ENCODE measurements at places on chromosomes 12 and 14.

- DNase-seq = no peak
These were observed 66.3 kb upstream of the EEA1 start for GRCh38 chr12:92995258-92995903.

GRCh38 chr12:40310211-40310610, 85.4 kb downstream of the LRRK2 start:
- no peak for DNase-seq

DNA sequence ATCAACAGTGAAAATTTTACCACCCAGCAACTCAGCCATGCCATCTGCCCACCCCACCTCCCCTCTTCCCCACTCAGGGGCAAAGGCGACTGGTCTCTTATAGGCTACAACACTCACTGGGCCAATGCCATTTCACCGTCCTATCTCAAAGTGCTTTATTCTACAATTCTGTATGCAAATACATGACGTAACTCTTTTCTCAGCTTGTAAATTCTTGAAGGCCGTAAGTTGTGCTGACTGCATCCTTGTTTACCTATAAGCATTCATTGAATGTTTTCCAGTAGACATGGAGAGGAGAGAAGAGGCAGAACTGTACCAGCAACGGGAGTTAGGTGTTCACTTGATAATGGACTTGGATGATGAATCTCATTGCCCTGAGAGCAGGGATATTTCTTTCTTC, 15.6 kb downstream of the BCL2L14 start:
- no peak for DNase-seq

DNA sequence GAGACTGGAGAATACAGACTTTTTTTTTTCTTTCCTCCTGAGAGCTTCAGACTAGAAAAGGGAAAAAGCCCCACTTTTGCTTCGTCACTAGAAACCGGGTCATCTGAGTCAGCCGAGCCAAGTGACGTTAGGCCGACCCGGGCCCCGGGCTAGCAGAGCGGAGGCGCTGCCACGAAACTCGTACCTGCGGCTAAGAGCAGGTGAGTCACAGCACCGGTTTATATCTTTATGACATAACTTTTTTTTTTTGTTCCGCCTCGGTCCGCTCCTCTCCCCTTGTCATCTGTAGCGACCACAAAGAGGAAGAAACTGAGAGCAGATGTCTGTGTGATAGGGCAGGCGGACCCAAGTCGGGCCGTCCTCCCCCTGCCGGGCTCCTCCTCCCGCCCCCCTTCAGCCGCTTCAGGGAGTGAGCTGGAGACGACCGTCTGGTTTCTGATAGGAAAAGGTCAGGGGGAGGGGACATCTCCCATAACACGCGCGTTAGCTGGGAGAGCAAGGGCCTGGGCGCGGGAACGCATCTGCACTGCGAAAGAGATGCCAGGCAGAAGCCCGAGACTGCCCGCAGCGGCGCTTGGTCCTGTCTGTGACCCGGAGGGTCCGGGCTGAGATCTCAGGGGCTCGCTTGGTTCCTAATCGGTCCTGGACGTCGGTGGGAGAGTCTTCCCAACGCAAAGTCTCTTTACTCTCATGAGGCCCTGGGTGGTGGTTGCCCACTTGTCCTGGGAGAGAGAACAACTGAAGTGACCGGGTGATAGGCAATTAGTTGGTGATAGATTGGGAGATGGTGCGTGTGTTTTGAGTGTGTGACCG, 586 bp downstream of the TTC6 start:
- DNase-seq = no peak

GRCh38 chr14:104011824-104012517, 69.6 kb upstream of the RD3L start:
- no peak for DNase-seq

GRCh38 chr14:67464377-67464776, 24.1 kb downstream of the TMEM229B start:
- no peak for DNase-seq

GRCh38 chr12:98869886-98870503, 224.9 kb downstream of the APAF1 start:
- DNase-seq = no peak

DNA sequence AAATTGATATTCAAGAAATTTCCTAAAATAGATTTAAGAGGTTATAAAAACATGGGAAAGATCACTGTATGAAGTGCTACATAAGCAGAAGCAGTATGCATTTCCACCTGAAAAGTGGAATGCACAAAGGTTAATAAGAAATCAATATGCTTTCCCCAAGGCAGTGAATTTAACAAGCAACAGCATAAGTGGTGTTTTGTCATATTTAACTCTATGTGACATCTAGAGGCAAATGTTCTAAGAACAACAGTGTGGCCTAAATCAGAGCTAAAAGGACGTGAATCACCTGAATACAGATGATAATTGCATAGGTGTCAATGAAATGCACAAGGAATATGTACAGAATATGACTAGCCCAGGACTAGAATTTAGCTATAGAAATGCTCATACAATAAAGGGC, 49.5 kb downstream of the SLC2A13 start:
- DNase-seq = no peak

- no peak for DNase-seq
These were observed 216.4 kb downstream of the SLC25A21 start for GRCh38 chr14:36955967-36956366.

DNA sequence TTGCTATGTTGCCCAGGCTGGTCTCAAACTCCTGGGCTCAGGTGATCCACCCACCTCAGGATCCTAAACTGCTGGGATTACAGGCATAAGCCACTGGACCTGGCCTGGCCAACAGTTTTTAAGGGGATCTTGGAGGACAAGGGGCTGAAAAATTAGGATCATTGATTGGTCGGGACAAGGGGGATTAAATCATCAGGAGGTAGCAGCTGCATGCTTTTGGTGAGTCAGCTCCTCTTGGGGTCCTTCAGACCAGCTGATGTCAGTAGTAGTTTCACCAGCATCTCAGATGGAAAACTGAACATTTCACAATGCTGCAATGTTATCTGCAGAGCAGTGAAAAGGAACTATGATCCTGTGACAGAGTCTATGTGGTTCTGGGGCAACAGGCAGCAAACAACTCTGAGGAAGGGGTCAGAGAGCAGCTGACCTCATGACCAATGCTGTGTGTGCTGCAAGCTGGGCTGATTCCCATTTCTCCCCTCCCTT, 6.3 kb downstream of the LRRC74A start:
- no peak for DNase-seq

GRCh38 chr12:114732426-114733030, 48.6 kb upstream of the TBX3 start:
- DNase-seq = no peak

DNA sequence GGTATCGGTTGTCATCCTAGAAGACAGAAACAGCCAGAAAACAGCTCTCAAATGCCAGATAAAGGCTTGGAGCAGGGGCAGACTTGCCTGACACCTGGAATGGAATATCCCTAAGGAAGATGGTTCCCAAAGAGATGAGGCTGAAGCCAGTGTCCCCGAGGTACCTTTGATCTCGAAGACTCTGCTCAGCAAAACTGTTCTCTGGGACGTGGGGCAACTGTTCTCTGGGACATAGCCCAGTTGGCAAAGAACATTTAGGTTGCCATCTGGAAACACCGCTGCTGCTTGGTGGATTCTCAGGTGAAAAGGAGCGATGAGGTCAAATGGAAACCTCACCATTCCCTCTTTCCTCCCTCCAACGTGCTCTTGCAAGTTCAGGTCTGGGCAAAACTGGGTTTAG, 27.9 kb upstream of the FBXO21 start:
- no peak for DNase-seq

GRCh38 chr12:132084621-132085290, 59.4 kb downstream of the DDX51 start:
- DNase-seq = no peak

GRCh38 chr12:132166801-132167591, 22.7 kb downstream of the NOC4L start:
- no peak for DNase-seq

DNA sequence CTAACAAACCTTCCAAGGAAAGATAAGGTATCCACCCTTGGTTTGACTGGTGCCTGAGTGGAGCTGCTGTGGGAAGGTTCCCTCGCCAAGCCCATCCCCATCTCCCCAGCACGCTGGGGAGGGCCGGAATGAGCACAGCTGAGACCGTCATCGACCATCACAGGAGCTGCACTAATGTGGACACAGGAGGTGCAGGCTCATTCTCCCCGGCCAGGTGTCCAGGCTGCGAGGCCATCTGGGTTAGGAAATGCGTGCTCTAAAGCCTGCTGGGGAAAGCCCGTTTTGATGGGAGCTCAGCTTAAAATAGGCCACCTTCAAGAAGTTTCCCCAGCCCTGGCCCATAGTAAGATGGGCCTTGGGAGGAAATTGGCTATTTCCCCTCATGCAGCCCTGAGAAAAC, 35.2 kb upstream of the FOXN3 start:
- DNase-seq = no peak

- no peak for DNase-seq
These were observed 159.1 kb downstream of the ANO4 start for GRCh38 chr12:100953677-100954076.

DNA sequence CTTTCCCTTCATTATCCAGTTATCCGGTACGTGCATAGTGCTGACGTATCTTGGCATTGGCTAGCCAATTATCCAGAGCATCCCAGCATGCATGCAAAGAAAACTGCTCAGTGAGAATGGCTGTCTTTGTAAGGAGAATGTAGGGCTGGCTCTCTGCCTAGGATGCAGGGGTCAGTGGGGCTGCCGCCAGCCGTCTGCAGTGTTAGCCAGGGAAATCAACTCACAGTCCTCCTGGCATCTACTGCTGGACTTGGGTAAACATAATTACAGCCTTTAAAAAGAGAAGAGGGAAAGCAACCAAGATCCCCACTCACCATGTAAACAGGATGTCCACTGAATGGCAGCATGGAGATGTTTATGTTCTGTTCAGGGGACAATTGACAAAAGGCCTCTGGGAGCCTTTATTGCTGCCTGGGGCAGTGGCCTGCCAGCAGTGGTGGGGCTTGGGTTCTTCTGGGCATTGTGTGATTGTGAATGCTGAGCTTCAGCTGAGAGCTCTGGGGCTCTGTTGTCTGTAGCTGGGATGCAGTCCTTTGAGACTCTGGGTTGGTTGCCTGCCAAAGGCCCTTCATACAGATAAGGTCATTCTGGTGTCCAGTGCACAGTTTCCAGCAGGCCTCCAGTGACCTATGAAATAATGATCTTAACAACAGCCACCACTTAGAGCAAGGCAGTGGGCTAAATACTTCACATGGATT, 121.8 kb downstream of the TBC1D30 start:
- no peak for DNase-seq

All from stimulated activated CD8-positive, alpha-beta memory T cell treated with anti-CD3 and anti-CD28 coated beads, Interleukin-7, amount 100 ng/mL, for 1 hour (primary cell).